Mammary epithelial cell (primary cell): ENCODE measurements at places on chromosomes 4 and X. TPM values are rescaled to one million over a fixed set of nuclear protein-coding genes. Genes with fewer than 3 reads are reported as not detected.

Gene ZFP92
- 2.7 TPM for total RNA-seq

Gene ATP8A1
- 0.03 TPM in 1 of 2 replicates, not detected in the other for total RNA-seq

DNA sequence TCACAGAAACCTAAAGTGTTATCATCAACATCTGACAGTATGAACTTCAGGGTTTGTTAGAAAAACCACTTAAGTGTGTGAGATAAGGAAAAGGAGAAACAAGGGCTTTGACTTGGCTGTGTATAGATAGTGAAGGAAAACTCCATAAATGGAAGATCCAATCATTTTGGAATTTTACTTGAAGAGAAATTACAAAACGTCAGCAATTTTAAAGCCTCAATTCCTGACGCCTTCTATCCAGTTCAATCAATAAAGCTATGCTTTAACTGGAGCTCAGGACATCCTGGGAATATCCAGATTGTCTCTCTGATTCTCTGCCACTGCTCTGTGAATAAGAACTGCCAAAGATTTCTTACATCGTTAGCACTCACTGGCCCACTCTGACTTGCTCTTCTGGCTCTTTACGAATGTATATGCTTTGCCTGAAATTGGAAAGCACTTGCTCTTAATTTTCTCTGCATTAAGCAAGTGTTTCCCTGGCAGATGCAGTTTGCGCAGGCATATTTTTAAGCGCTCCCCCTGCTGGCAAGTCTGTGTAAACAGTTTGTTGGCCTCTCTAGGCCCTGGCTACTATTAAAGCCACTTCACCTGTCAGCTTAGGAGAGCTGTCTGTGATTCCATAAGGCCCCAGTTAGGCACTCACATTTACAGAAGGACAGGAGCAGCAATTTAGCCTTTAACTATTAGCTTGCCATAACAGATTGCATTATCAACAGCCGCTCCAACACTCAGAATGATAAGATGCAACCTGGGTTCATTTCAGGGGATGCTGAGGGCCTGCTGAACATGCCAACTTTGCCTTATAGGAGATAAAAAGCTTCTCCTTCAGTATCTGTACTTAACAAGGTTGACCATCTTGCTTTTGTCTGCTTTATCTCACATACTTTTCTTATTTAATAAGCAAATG is 251.4 kb upstream of the DDX53 start:
- peak; percentile 25 for DNase-seq

Gene F9
- not detected for total RNA-seq

GRCh38 chr4:72974694-72975487 is 94.6 kb downstream of the COX18 start:
- peak; percentile 43 for DNase-seq

Gene IL21
- total RNA-seq: not detected

Gene ESX1
- not detected in 2 replicates for total RNA-seq

DNA sequence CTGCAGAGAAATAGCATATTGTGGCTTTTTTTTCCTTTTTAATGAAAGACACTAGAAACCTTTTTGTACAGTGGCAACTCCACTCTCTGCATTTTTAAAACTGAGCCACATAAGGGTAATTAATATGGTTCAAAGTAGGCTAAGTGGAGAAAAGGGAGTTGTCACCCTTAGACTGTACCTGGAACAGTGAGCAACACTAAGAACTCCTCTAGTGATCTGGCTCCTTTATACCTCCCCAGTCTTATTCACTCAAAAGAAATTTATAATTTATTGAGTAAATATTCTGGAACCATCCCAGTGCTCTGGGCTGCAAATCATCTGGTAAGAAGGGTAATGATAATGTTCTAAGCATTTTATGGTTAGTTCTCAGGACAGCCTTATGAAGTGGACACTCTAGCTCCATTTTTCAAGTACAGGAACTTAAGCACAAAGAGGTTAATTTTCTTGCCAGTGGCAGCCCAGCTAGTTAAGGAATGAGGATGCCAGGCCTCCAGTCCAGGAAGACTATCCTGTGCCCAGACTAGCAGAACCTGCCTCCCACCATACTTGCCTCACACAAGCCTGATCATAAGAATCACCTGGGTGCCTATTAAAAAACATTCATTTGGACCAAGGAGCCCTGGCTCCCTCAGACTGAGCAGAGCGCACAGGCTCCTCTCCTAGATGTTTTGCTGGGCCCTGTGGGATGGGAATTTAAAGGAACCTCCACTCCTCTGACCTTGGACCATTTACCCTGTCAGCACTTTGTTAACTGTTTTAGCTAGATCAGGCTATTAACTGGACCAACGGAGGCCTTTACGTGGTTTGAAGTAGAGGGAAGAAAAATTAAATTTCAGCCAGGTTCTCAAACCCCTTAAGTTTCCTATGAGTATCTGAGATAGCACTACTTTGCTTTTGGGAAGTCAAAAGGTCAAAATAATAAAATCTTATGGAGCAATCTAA is 102.6 kb downstream of the PDE5A start:
- no peak for DNase-seq

Gene NWD2
- not detected for total RNA-seq

- no peak for DNase-seq
Measured at GRCh38 chr4:174794543-174795094, 34.4 kb downstream of the GLRA3 start.

Gene CYTL1
- not detected for total RNA-seq
